Stimulated activated effector memory CD8-positive, alpha-beta T cell treated with anti-CD3 and anti-CD28 coated beads, Interleukin-12 subunit alpha, Interleukin-12 subunit beta, amount 100 ng/mL, for 72 hours (primary cell): ENCODE measurements at places on chromosomes 7 and 10.

DNA sequence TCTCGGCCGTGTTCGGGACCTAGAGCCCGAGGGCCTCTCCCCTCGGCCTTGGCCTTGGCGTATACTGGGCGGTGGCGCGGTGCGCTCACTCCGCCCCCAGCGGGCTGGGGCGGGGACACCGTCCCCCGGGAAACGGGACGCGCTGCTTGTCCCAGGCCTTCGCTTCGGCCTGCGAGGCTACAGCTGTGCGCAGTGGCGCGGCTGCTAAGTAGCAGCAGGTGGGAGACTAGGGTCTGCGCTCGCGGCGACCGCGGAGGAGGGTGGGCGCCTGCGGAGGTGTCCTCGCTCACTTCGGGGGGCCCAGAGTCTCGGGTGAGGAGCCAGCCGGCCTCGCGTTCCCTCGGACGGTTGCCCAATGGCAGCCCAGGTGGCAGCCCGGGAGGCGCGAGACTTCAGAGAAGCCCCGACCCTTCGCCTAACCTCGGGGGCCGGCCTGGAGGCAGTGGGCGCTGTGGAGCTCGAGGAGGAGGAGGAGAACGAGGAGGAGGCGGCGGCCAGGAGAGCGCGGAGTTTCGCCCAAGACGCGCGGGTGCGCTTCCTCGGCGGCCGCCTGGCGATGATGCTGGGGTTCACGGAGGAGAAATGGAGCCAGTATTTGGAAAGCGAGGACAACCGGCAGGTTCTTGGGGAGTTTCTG, at the start of gene DNAH11:
Gene DNAH11, plus strand, starts transcription at position 149 of the 637 bp plus-strand sequence. Its CDS starts 207 bp downstream, at position 356.
- DNase-seq = peak; percentile 50

GRCh38 chr10:128571745-128572144, 445.5 kb upstream of the MKI67 start:
- DNase-seq = no peak

DNA sequence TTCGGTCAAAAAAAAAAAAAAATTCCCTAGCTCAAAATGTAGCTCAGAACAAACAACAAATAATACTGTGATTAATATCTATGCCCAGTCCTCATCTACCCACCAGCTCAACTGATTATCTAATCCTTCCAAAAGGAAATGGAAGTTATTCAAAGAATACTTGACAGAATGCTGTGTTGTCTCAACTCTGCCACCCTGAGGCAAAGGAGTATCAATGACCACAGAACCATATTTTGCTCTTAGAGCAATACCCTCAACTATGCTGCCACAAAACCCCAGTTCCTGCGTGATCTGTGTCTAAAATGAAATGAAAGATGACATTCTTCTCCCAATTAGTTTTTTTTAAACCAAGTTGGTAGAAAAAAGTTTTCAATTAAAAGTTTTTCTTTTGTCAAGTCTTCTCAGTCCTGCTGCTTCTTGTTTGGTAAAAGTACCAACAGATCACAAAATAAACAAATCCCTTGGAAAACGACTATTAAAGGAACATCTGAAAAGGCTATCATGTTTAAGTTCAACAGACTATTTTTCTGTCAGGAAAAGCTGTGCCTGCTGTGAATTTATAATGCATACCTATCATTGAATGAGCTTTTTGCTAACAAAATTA, 21.6 kb downstream of the RBM28 start:
- no peak for DNase-seq

GRCh38 chr10:13613519-13613918, 26.8 kb downstream of the PRPF18 start:
- no peak for DNase-seq

- DNase-seq = no peak
Measured at GRCh38 chr7:43454936-43455518, 127.9 kb upstream of the STK17A start.

DNA sequence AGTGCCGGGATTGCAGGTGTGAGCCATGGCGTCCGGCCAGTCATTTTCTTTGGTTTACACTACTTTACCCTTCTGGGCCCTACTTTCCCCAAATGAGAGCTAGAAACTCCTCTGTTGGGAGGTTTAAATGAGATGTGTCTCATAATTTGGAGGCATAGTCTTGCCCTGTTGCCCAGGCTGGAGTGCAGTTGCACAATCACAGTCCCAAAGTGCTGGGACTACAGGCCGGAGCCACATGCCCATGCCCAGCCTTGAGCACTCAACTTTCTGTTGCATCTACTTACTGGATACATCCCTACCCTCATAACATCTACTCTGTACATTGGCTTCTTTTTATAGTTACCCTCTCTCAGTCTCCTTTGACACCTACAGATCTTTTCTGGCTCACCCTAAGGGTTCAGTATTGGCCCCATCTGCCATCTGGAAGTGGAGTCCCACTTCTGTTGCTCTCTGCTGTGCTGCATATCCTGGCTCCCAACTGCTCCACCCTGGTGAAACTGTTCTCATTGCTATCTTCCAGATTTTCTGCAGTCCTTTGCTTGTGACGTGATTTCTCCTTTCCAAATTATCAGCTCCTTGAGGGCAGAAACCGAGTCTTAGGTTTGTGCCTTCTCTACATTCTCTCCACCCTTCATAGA, 8.4 kb downstream of the EIF4H start:
- no peak for DNase-seq

GRCh38 chr10:110016039-110016438, 8.3 kb downstream of the ADD3 start:
- no peak for DNase-seq

- no peak for DNase-seq
Measured at GRCh38 chr10:34291466-34292193, 523.5 kb downstream of the PARD3 start.

- no peak for DNase-seq
Measured at GRCh38 chr10:91570220-91570619, 62.7 kb downstream of the PPP1R3C start.
